KBM-7 (cell line): ENCODE measurements at places on chromosomes 6 and 20.

- no peak for DNase-seq
Observed at GRCh38 chr6:75201901-75202672, 3.8 kb downstream of the COL12A1 start.

- DNase-seq: no peak
Observed at GRCh38 chr6:91506509-91506908, 919.6 kb upstream of the MAP3K7 start.

DNA sequence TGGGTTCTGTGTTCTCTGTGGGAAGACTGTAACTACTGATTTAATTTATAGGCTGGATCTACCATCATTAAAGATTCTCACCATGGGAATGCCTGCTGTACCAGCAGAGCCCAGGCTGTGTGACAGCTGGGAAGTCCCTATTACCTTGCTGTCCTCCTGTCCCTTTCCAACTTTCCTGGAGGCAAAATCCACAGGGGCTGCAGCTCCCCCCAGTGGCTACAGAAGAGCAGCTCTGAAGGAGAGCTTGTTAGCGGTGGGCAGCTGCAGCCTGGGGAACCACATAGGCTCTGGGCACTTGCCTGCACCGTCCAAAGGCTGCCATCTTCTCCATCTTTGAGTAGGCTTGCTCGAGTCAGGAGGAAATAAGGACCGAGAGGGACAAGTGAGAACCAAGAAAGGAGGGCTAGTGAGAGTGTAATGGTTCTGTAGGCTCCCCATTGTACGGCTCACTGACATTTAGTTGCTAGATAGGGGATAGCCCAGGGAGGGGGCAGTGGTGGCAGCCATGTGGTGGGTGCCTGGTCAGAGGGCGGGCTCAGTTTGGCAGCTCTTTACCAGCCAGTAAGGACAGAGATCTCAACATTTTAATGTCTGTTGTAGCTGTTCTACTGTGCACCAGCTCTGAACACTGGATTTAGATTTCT, 155.1 kb upstream of the MLIP start:
- DNase-seq: peak; percentile 75

GRCh38 chr20:63316502-63316921, 23.5 kb downstream of the COL20A1 start:
- no peak for DNase-seq

DNA sequence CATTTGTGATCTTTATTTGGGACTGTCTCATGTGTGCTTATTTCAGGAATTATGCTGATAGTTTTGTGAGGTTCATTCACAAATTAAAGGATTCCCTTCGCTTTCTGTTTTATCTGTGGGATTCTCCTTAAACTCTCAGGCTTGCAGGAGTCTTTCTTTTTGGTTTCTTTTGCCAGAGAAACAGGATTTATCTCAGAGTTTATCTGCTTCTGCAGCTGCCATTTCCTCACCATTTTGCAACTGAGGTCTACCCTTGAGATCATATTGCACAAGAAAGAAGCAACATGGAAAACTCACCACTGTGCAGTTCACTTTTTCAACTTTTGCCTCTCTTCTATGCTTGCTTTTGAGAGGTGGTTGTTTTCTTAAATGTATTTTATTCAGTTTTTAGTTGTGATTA, 201.0 kb downstream of the PRL start:
- no peak for DNase-seq

GRCh38 chr6:169291148-169291547, 37.5 kb upstream of the THBS2 start:
- no peak for DNase-seq

DNA sequence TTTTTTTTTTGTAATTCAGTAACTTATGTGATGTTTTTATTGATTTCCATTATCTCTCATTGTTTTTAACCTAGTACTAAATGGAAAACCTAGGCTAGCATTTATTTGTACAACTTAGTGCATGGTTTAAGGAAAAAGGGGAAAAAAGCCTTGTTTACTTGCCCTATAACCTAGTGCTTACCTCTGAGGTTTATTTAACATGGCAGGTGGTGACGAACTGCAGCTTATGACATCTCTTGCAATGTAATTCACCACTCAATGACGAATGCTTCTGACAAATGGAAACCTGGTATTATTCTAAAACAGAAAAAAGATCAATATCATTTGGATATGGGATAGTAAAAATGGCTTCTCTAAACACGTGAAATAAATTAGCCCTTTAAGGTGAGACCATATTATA, 618.6 kb upstream of the FLRT3 start:
- DNase-seq: no peak

GRCh38 chr20:7608250-7608649, 332.0 kb downstream of the HAO1 start:
- no peak for DNase-seq

DNA sequence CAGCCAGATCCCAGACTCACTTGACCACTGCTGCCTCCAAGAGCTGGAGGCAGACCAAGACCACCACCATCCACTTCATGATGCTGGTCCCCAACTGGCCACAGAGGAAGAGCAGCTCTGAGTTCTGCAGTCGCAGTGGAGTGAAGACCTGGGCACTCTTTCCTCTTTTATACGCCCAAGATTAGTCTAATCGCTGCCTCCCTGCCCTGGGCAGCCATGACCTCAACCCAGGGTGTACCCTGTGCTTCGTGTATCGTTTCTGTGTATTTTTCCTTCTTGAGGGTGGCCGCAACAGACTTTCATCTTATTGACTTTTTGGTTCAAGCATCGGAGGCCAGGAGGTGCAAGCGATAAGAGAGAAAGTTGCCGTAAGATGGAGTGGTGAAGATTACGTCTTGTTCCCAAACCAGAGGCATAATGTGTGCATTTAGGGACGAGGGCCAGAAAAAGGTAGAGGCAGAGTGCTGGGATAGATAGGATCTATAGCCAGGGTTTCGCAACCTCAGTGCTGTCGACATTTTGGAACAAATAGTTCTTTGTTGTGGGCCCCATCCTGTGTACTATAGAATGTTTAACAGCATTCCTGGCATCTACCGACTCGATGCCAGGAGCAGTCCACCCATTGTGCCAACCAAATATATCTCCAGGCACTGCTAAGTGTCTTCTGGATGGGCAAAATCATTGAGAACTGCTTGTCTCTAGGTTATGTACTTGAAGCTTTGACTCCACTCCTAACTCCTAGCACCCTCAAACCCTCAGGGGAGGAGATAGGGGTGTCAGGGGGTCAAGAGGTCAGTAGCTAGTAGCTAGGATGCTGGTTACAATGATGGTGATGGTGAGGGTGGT, at the start of gene PGC:
PGC (minus strand) TSS at position 142 of the 846 bp plus-strand sequence; CDS start at position 79, 63 bp downstream.
- DNase-seq: no peak

- DNase-seq: no peak
Observed at GRCh38 chr6:35925961-35926360, 5.1 kb upstream of the SRPK1 start.

DNA sequence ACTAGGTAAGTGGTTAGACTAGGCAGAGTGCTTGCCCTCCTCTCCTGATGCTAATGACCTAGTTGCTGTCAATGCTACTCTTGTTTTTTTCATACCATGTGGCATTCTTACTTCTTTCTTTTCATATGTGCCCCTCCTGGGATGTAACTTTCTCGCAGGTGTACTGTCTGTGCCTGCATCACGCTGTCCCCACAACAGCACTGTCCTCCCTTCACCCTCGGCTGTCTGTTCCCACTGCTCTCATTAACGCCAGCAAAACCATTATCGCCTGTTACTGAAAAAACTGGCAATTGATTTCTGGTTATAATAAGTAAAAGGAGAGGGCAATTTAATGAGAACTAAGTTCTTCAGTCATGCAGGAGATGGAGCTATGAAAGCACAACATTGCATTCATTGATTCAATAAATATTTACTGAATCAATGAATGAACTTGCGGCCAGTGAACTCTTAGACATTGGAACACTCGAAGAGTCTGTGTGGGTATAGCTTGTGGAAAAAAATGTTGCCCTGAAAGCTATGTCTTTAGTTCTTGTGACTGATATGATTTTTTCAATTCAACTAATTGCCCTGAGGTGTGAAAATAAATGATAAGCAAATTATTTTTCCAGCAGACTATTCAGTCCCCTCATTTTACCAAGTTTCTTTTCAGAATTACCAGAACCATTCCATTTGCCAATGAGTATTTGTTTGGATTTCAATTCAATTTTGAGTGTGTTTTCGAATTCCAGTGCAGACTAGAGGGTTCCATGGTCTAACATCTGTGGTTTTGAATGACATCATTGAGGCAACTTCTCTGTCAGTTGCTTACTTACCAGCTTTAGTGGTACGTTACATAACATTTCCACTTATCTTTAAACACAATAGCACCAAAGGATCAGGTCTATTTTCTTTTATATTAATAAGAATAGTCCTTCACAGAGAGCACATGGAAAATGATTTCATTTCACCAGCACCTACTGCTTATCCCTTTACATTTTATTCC, 2.1 kb downstream of the SLC17A4 start:
- no peak for DNase-seq

- DNase-seq: no peak
Observed at GRCh38 chr6:134293659-134294161, 24.2 kb downstream of the SGK1 start.

GRCh38 chr20:967796-968742, 34.0 kb downstream of the RSPO4 start:
- peak; percentile 18 for DNase-seq

GRCh38 chr20:63178889-63179686, 36.8 kb downstream of the YTHDF1 start:
- DNase-seq: peak; percentile 35

- DNase-seq: no peak
Observed at GRCh38 chr20:40686893-40687292, 2.1 kb downstream of the MAFB start.

GRCh38 chr20:62183426-62184142, 756 bp downstream of the MTG2 start:
- peak; percentile 17 for DNase-seq

GRCh38 chr6:107763946-107764345, 60.2 kb downstream of the SCML4 start:
- DNase-seq: no peak

DNA sequence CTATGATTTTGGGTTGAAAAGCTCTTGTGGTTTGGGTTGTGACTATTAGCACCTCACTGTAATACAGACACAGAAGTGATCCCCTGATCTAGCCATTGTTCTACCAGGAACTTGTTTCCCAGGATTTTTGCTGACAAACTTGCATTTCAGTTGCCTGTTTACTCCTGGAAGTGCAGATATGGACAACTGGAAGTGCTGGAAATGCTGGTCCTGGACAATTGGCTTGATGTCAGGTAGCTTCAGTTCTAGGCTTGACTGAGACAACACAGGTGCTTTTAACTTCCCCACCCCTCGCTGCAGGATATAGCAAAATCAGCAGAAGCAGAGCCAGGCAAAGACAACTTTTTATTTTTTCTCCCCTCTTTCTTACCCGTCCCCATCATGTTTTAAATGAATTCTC, 27.1 kb upstream of the FBXO30 start:
- no peak for DNase-seq

DNA sequence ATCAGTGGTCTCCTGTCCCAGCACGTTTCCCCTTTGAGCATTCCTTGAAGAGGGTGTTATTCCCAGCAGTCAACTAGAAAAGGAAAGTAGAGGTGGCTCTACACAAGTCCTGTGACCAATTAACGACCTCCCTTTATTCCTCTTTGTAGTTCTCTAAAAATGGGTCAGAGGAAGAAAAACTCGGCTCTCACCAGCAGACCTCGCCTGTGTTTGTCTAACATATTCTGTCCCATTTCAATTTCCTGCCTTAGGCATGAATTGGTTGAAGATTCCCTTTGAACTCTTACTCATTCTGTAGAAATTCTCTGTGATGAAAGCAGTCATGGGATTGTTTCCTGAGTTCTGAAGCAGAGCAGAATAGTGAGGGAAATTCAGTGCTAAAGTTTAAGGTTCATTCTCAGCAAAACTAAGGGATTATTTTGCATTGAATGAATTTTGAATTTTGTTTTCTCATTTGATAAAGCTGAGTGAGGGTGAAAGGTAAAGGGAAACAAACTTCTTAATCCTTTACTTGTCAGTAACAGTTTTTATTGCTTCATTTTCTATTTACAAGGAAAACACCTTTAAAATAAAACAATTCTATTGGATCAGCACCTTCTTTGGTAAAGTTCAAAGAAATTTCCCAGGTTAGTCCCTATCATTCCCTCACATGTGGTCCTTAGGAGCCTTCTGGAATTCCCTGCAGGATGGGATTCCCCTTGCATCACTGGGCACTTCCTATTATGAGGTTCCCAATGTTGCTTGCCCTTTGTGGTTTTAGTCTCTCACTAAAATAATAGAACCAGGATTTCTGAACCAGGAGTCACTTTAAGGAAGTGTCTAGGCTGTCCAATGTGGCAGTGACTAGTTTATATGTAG, 105.8 kb downstream of the SLX4IP start:
- DNase-seq: peak; percentile 29

- DNase-seq: peak; percentile 15
Observed at GRCh38 chr6:24274441-24275083, 83.3 kb downstream of the DCDC2 start.

DNA sequence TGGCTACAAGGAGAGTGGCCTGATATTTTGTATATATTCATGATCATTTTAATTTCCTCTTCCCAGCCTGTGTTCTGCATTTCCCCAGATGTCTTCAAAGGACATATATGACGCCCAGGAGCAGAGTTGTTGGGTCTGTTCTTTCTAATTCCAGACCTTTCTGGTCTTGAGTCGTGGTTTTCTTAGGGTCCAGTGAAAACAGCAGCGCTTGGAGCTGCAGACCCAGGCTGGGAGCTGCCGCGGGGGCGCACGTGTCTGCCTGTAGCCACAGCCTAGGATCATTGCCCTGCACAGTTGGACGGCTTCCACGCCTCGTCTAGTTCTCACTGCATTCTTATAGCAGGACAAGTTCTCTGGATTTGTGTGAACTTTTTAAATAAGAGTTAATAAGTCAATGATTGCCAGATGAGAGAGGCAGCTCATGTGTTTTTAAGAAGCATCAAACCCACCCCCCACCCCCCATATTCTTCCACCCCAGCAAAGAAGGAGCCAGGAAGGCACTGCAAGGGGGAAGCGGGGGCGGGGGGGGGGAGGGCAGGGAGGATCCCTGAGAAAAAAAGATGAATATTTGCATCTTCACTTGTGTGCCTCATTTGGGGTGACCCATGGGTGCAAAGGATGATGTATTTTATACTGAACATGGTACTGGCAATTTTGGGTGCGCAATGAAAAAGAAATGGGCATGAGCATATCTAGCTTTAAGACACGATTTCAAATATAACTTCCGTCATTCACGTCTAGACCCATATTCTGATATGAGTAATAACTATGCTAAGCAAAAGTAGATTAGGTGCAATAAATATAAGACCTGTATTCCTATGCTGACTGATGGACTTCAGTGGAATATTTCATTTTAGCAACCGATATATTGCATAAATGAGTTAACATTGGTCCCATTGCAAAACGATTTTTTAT, 160.0 kb downstream of the TBXT start:
- no peak for DNase-seq

DNA sequence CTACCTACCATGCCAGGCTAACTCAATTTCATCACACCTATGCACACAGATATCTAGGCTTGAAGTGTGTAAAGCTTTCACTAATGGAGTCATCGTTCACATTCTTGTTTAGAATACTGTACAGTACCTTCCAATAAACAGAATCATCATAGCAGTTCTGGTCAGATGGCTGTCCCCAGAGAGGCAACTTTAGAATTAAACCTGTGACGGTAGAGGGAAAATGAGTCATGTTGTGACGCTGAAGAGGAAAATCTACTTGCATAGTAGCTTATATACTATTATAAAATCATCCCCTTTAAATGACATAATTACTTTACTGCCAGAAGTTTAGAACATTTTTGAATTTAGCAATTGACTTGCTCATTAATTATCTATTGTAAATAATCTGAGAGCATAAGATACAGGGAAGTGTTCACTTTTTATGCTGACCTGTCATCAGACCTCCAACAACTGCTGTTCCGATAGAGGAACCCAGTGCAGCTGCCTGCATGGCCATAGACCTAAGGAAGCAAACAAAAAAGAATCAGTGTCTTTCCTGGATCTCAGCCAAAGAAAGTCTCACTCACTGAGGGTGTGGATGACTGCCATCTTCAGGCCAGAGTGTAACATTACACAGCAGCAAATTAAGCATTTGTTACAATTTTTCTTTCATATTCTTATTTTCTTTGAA, 29.8 kb downstream of the RHAG start:
- DNase-seq: peak; percentile 81
